ENCODE measurements at places on chromosomes 1 and 21.

GRCh38 chr1:207747627-207748492 lies 4.0 kb upstream of the CD46 start:
- no peak for DNase-seq

GRCh38 chr1:108028841-108029388 lies 63.9 kb upstream of the VAV3 start:
- DNase-seq = no peak

- no peak for DNase-seq
Observed at GRCh38 chr1:157269656-157270375, 131.6 kb upstream of the ETV3 start.

- no peak for DNase-seq
Observed at GRCh38 chr1:53315456-53316423, 12.1 kb downstream of the LRP8 start.

GRCh38 chr1:89894210-89895201 lies 73.7 kb downstream of the LRRC8D start:
- DNase-seq = no peak

DNA sequence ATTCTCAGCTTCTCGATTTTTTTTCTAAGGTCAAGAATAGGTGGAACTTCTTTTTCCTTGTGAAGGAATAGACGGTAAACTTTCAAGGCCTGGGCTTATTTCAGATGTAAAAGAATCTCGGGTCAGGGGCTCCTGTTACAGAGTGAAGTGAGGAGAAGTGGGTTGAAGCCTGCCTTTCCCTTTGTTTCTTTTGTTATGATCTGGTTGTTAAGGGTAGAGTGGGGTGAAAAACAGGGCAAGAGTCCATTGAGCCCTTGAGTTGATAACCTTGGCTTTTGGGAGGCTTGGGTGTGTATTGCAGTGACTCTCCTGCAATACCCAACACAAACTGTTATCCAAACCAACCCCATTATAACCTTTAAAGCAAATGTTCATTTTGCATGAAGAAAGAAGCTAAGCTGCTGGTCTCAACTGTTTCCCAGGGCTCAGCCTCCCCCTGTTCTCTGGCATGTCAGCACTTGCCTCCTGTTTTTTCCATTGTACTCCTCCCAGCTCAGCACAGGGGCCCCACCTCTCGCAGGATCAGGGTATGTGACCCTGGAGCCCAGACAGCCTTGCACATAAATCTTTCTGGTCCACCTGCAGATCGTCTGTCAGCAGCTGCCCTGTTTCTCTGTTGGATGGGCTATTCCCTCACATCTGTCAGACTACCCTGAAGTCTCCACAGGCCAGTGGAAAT lies 102.4 kb downstream of the CACHD1 start:
- no peak for DNase-seq

- DNase-seq = no peak
Observed at GRCh38 chr1:225817611-225818061, 7.7 kb downstream of the EPHX1 start.

GRCh38 chr1:36177589-36178431 lies 21.9 kb downstream of the MAP7D1 start:
- DNase-seq = no peak

- no peak for DNase-seq
Observed at GRCh38 chr1:59223989-59224634, 72.8 kb upstream of the FGGY start.

- DNase-seq = no peak
Observed at GRCh38 chr1:230067419-230067870, 407 bp downstream of the GALNT2 start.

DNA sequence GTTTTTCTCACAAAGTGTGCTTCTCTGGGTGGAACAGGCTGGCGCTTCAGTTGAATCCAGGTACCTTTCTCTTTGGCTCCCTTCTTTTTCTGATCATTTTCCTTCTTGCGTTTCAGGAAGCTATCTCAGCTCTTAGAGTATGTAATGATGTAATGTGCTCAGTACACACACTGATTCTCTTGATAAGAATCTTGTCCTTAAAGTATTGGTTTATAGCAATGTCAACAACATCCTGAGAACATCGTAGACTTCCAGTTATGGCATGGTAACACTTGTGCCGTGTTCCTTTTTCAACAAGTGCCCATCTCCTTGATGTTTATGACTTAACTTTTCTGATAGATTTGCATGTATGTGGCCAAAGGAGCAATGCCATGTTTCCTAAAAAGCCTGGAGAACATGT lies 11.7 kb upstream of the ABCD3 start:
- no peak for DNase-seq

- DNase-seq = peak; percentile 37
Observed at GRCh38 chr1:19651141-19651737, 7.1 kb downstream of the NBL1 start.

DNA sequence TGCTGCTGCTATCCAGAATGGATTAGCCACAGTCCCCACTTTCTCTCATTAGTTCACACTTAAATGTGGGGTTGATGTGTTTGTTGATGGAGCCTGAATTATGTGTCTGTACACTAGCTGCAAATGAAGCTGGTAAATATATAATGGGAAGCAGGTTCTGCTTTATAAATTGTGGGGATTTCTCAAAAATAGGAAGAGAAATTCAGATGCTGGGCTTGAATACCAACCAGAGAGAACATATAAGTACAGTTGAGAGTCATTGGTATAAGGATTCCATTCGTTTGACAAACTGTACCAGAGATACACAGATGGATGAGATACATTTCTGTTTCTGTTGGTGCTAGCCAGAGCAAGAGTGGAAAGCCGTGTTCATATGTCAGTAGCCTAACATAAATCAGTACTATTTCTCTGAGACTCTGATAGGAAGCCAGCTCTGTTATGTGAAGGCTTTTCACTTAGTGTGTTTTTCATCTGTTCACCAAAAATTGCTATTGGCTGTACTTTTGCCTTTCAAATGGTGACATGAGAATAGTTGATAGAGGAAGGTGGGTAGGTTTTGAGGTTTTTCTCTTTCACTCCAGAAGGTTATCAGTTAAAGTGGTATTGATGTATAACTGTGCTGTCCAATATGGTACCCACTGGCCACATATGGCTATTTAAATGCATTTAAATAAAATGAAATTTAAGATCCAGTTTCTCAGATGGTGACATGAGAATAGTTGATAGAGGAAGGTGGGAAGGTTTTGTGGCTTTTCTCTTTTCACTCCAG lies 15.6 kb downstream of the SMG7 start:
- no peak for DNase-seq

DNA sequence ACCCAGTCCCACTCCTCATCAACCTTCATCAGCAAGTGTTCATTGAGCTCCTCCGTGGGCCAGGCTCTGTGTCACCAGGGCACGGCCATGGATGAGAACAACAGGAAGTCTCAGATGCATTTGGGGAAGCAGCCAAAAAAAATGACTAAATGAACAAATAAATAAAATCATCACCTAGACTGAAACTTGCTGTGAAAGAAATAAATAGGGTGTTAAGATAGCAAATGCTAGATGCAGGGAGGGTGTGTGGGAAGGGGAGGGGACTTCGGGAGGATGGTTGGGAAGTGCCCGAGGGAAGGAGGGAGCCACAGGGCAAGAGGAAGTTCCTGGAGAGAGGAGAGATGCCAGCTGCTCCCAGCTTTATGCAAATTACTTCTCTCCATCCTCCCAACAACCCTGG lies 696.7 kb downstream of the PTPRU start:
- no peak for DNase-seq

DNA sequence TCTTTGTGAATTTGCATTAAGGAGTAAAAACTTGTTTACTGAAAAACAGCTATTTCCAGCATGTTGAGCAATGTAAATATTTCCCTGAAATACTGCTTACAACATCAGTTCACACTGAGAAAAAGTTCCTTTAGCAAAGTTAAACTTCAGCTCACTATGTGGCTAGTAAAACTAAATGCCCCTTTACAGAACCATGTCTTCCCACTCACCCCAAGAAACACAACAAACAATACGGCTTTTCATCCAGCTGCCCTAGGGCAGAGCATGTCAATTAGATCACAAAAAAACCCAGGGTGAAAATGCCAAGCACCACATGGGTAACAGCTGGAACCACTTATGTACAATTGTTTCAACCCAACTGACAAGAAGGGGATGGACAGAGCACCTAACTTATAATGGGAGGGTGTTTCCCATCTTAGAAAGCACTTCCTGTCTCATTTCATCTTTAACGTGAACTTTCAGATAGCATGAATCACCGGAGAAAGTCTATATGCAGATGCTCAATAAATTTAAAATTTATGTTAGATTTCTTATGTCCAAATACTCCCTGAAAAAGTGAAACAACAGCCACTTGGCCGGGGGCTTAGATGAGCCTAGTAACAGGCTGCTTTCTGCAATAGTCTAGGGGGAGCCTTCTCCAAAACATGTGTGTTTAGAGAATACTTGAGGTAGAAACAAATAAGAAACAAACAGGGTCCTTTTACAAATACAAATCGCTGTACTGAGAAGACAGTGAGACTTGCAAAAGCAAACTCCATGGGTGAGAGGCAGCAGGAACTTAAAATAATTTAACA lies 6.6 kb downstream of the NID1 start:
- DNase-seq = no peak

DNA sequence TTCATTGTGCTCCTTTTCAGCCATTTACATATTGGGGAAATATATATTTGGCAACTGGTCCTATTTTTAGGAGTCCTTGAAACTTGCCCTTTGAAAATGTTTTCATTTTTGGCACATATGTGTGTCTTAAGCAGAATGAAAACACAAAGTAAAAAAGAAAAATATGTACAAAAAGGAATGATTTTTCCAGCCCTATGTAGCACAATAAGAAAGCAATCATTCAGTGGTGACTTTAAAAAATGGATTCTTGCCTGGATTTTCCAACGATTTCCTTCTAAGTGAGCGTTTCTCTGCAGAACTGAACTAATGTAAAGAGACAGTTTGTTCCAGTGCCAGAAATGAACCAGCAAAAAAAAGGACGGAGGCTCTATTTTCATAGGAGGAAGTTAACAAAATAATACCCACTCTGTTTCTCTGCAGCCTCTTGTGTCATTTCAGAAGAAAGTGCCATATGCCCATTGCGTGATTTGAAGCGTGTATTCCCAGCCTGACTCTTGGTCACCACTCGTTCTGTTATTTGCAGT lies 340.1 kb downstream of the SETD4 start:
- DNase-seq = no peak

GRCh38 chr1:214453109-214453722 lies 98.2 kb downstream of the PTPN14 start:
- no peak for DNase-seq

GRCh38 chr1:225453797-225454648 lies 26.2 kb upstream of the LBR start:
- no peak for DNase-seq

DNA sequence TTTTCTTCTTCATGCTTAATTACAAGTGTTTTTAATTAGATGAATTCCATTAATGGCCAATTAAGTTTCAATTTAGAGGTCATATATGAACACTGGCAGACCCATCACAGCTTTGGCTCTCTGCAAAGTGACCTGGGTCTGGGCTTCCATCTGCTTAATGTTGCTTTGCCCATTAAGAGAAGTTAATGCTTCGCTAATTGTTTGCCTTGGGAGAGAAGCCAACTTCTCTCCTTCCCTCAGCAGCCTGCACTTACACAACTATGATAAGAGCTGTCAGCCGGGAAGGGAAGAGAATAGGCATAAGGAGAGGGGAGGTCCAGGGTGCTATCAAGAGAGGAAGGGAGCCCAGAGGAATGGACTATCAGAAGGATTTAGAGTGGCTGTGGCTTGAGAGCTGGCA lies 29.0 kb upstream of the CCDC190 start:
- DNase-seq = no peak

- DNase-seq = no peak
Observed at GRCh38 chr1:207076181-207076955, 12.3 kb upstream of the C4BPB start.

GRCh38 chr1:93623875-93624274 lies 57.8 kb downstream of the BCAR3 start:
- DNase-seq = no peak

GRCh38 chr1:174769961-174770549 lies 229.7 kb upstream of the CACYBP start:
- peak; percentile 1 for DNase-seq

GRCh38 chr1:87584586-87584985 lies 255.9 kb downstream of the LMO4 start:
- DNase-seq = no peak

DNA sequence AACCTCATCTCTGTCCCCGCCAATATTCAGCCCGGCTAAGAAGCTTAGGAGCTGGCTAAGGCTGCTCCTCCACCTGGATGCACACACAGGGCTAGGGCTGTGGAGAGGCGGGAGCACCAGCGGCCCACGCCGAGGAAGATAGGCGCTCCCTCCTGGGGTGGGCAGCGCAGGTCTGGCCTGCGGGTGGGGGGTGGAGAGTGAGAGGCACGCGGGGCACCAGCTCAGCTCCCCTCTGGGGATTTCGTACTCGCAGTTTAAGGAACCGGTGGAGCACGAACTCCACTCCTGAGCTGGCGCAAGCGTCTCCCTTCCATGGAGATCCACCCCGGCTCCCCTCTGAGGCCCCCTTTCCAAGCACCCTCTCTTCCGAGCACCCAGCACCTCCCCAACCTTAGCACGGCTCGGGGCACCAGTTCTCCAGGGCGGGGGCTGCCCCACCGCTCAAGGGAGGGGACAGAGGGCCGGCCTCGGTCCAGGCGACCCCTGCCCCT lies 433 bp upstream of the KAZN start:
- no peak for DNase-seq

GRCh38 chr21:25801217-25802014 lies 66.6 kb downstream of the GABPA start:
- peak; percentile 91 for DNase-seq

DNA sequence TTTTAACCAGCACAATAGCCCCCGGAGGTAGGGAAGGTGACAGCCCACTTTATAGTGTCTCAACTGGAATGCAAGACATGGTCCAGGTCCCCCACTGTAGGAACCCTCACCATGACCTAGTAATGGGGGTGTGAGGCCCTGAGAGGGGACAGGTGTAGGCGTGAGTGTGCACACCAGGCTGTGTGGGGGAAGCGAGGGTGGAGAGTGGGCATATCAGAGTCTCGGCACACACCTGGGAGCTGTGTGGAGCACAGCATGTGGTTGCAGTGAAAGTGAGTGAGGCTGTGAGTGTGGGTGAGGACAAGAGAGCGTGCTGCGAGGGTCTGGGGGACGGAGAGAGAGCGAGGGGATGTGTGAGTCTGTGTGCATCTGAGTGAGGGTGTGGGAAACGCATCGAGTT lies 17.1 kb upstream of the RSPO1 start:
- no peak for DNase-seq

DNA sequence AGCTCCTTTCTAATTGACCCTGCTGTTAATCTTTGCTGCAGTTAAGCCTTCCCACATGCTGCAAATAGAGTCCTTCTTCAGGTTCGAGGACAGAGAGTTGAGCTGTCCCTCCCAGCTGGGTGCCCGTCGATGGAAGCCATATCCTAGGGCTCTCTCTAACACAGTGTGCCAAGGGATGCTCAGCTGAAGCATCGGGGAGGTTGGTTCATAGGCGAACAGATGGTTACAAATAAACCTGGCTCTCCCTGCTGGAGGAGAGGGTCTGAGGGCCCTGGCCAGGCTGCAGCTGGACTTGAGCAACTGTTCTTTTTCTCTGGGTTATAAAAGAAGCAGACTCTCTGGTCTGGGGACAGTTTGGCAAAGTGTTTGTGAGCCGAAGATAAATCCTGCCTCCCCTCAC lies 120.3 kb upstream of the C8B start:
- no peak for DNase-seq

GRCh38 chr1:165954940-165955339 lies 127.5 kb downstream of the UCK2 start:
- no peak for DNase-seq

- no peak for DNase-seq
Observed at GRCh38 chr1:7786795-7787194, 2.7 kb downstream of the PER3 start.

- DNase-seq = no peak
Observed at GRCh38 chr1:70767377-70767776, 280.2 kb downstream of the PTGER3 start.

Measured in stimulated activated CD4-positive, alpha-beta T cell treated with anti-CD3 and anti-CD28 coated beads, Interleukin-2, amount 100 ng/mL, for 48 hours (primary cell).